ENCODE measurements at places on chromosomes 6 and 20. TPM values are rescaled to one million over a fixed set of nuclear protein-coding genes. Genes with fewer than 3 reads are reported as not detected.

DNA sequence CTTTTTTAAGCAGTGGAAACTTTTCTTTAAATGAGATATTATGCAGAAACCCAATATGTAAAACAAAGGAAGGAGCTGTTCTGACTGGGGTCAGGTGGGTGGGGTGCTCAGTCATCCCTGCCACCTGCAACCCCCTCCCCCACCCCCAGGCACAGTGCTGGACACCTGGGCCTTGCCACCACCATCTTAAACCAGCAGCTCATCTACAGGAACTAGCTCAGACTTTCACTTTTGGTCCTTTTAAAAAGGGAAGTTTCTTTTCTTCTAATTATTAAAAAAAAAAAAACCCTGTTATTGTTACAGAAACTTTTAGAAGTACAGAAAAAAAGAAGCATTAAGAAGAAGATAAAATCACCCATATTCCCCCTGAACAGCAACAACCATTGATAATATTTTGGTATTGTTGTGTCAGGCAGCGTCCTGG, 37.1 kb downstream of the PPP1R16B start:
- H3K36me3 ChIP-seq, result no peaks in the 10 kb centered on the region
- H3K4me3 ChIP-seq, result no peak overlapping the region
- H3K27ac ChIP-seq, result no peak overlapping the region
- H3K27me3 ChIP-seq, result no peaks in the 10 kb centered on the region
- no peak for DNase-seq

DNA sequence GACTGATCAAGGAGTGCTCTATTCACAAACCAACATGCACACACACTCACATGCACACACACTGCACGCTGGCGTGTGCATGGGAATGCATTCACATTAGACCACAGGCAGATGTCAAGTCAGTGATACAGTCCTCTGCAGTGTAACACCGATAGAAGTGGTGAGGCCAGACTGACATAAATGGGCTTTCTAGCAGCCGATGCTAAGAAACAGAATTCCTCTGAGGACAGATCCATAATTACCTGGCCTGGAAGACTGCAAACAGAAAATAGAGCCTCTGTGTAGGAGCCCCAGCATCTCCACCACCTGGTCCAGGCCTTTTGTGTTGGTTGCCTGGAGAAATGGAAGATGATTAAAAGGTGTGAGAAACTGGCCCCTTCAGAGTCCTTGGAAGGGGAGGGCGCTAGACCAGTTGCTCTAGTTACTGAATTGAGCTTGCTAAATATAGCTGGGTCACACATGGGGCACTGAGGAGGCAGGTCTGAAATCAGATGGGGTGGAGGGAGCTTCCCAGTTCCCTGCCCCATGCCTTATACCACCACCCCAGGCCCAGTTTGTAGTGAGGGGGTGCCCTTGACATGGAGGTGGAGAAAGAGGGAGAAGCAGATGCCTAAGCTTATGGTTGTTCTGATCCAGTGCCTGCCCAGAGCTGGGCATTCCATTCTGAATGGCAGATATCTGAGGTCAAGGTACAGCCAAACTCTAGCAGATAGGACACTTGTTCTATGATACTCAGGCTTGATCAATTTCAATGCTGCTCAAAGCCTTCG, 233.8 kb downstream of the LRFN2 start:
- no peaks in the 10 kb centered on the region for H3K27me3 ChIP-seq
- H3K27ac ChIP-seq, result no peak overlapping the region
- H3K4me3 ChIP-seq, result no peak overlapping the region
- H3K36me3 ChIP-seq, result no peaks in the 10 kb centered on the region

GRCh38 chr20:44113618-44114376, 73.2 kb downstream of the JPH2 start:
- H3K4me3 ChIP-seq, result no peak overlapping the region
- H3K27ac ChIP-seq, result no peak overlapping the region
- H3K27me3 ChIP-seq, result no peaks in the 10 kb centered on the region
- peaks cover 58% of the 10 kb centered on the region for H3K4me1 ChIP-seq

DNA sequence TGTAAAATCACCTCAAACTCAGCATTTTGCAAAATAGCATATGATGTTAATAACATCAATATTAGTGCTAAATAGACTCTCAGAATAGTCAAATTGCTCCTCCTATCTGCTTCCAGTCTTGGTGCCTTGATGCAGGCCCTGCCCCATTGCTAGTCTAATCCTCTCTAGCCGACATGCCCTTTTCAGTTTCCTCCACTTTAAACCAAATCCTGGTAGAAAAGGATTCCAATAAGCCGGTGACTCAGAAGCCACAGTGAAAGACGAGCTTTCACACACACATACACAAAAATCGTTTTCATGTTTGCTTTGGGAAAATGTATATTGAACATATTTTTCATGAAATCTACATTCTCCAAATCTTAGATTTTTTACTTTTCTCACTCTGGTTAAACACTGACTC, 203.1 kb downstream of the LMBRD1 start:
- H3K27ac ChIP-seq, result no peak overlapping the region
- no peak overlapping the region for H3K4me3 ChIP-seq

- H3K27me3 ChIP-seq, result no peaks in the 10 kb centered on the region
- no peaks in the 10 kb centered on the region for H3K36me3 ChIP-seq
- H3K27ac ChIP-seq, result no peak overlapping the region
- no peak for DNase-seq
- H3K4me3 ChIP-seq, result no peak overlapping the region
These were observed 117.7 kb downstream of the KIF13A start for GRCh38 chr6:17869753-17870050.

GRCh38 chr6:157017861-157018260, 240.7 kb downstream of the ARID1B start:
- H3K4me1 ChIP-seq, result peaks cover 15% of the 10 kb centered on the region
- DNase-seq, result no peak
- no peaks in the 10 kb centered on the region for H3K36me3 ChIP-seq
- H3K4me3 ChIP-seq, result no peak overlapping the region

GRCh38 chr6:118744261-118744941, 93.0 kb upstream of the CEP85L start:
- no peak for DNase-seq
- H3K4me3 ChIP-seq, result no peak overlapping the region
- peaks cover 2% of the 10 kb centered on the region for H3K4me1 ChIP-seq
- no peak overlapping the region for H3K27ac ChIP-seq
- H3K27me3 ChIP-seq, result no peaks in the 10 kb centered on the region

DNA sequence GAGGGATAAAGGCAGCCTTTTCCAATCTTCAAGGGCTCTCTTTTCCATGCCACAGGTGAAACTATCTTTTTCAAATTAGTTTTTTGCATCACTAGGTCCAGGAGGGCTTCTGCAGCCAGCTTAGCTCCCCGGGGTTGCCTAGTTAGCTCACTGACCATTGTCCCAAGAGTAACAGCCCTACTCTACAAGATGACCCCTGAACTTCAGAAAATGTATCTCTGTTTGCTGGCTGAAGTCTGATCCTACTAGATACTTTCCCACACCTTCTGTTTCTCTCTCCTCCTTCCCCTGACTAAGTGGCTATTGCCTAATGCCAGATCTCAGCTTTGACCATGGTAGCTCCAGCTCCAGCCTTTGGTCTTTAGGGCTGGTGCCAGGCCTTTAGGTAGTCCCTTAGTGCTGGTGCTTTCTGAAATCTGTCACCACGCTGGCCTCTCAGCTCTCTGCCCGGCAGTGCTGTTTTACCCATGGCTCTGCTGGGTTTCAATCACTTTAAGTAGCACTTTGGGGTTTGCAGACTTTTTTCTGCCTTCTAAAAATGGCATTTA, 255.1 kb downstream of the RNGTT start:
- H3K36me3 ChIP-seq, result no peaks in the 10 kb centered on the region
- no peak overlapping the region for H3K27ac ChIP-seq
- peaks cover 23% of the 10 kb centered on the region for H3K4me1 ChIP-seq

DNA sequence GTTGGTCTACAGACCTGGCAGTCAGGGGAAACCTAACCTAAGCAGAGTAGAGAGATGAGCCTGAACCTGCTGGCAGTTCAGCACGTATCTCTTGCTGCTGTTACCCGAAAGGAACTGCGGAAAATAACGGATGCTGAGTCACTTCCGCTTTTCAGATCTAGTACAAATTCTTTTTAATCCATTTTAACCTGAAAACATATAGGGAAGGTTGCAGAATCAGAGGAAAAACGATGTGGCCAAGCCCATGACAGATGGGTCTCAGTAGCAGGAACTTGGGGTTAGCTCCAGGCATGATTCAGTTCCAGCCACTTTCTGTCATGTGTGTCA, 351.9 kb upstream of the PRND start:
- no peaks in the 10 kb centered on the region for H3K36me3 ChIP-seq
- DNase-seq, result no peak
- no peaks in the 10 kb centered on the region for H3K27me3 ChIP-seq
- H3K4me3 ChIP-seq, result no peak overlapping the region

The CST4 gene
- total RNA-seq, result not detected

The TXLNB gene
- 0.49 TPM for total RNA-seq

The CST5 gene
- total RNA-seq, result not detected

The GINS1 gene
- total RNA-seq, result not detected

The DNMT3B gene
- total RNA-seq, result 1.3 TPM

The HLA-DRB1 gene
- total RNA-seq, result 80.3 TPM

Measured in thoracic aorta (tissue), 2 donors.